ENCODE measurements at places on chromosomes 4 and X. TPM values are rescaled to one million over a fixed set of nuclear protein-coding genes. Genes with fewer than 3 reads are reported as not detected.

DNA sequence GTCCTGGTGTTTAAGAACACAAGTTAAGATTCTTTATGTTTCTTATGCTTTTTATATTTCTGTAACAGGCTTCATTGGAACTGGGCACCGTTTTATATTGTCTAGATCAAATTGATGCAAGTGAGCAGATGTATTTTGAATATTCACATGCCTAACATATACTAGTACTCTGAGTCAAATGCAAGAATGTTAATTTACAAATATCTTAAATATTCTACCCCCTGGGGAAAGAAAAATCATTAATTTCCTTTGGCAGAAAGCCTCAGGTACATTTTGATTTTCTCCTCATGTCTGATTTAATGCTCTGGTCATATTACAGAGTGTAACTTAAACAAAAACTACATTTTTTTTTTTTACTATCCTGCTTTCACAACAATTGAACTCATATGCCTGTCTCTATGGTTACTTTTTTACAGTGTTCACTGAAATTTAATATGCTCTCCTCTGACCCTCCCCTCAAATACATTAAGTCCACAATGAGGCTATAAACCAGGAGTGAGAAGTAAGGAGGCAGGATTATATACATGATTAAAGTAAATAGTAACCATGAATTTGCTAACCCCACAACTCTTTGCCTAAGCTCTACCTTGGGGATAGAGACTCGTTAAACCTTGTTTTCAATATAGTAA lies 2.4 kb upstream of the NSUN7 start:
- no peak for DNase-seq

The AGTR2 gene
- 0.13 TPM for total RNA-seq

DNA sequence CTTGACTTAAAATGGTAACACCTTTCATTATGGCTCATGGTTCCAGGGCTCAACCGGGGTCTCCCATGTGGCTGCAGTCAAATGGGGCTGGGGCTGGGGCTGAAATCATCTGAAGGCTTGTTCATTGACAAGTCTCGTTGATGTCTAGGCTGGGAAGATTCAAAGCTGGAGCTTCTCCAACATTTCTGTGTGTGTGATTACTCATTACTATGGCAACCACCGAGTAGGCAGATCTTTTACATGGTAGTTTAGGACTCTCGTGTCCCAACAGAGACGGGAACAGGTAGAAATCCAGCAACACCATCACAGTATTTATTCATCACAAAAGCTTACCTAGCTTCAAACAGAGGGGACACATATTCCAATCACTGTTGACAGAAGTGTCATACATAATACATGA lies 7.8 kb downstream of the YTHDC1 start:
- DNase-seq, result no peak

DNA sequence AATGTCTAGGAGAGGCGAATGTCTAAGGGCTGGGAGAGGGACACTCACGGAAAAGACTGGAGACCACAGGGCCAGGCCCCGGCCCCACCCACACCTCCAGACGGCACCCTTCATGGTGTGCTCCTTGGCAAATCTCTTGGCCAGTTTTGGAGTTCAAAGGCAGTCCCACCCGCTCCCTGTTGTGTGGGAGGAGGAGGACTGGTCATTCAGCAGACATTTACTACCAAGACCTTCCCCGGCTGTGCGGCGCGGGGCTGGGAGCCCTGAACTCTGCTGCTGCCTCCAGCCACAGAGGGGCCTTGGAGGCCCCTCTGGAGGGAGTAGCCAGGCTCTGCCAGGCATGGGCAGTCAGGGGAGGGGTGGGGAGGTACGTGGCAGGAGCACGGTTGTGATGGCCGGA lies 8.7 kb upstream of the TBC1D14 start:
- no peak for DNase-seq

The SERTM2 gene
- not detected for total RNA-seq

The VSIG4 gene
- total RNA-seq, result 56.6 TPM

- DNase-seq, result no peak
Measured at GRCh38 chr4:62835631-62836030, 1573.6 kb downstream of the TECRL start.

GRCh38 chr4:69858690-69859089 lies 1.3 kb downstream of the SULT1E1 start:
- DNase-seq, result no peak

GRCh38 chrX:43655151-43656004 lies 721 bp upstream of the MAOA start:
- no peak for DNase-seq

- DNase-seq, result no peak
Measured at GRCh38 chr4:126637706-126638105, 995.1 kb upstream of the INTU start.

GRCh38 chrX:1576201-1576992 lies 15.0 kb upstream of the AKAP17A start:
- no peak for DNase-seq

DNA sequence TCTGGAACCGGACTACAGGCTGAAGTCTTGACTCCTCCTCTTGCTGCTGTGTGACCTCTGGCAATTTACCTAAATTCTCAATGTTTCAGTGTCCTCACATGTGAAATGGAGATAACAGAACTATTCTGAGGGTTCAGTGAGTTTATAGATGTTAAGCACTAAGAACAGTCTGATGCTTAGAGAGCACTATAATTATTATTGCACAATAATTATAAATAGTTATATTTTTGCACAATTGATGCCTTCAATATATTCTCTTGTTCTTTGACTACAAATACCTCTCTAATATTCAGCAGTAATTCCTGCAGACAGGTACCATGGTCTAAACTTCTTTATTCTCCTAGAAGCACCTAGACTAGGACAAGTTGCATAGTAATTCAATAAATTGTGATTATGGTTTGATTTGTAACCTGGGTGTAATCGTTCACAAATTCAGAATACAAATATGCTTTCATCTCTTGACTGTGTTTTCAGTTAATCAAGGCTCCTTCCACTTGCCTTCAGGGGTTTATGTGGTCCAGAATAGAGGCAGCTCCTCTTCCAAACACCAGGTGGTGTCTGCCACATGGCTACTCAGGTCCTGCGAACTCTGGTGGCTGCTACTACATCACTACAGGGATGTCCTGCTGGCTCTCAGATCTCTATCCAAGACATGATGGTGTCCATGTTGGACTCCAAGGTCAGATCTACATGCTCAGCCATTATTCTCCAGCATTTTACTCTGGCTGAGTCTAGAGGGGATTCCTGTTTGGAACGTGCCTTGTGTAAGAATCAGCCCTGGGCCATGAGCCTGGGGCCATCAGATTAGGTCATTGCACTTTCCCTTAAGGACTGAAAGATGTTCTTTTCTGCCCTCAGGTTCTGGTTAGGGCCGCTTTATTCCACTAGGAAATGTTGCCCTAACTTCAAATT lies 103.4 kb downstream of the QRFPR start:
- DNase-seq, result no peak

The GIMD1 gene
- not detected for total RNA-seq
